ENCODE measurements at places on chromosomes 3 and 15.

DNA sequence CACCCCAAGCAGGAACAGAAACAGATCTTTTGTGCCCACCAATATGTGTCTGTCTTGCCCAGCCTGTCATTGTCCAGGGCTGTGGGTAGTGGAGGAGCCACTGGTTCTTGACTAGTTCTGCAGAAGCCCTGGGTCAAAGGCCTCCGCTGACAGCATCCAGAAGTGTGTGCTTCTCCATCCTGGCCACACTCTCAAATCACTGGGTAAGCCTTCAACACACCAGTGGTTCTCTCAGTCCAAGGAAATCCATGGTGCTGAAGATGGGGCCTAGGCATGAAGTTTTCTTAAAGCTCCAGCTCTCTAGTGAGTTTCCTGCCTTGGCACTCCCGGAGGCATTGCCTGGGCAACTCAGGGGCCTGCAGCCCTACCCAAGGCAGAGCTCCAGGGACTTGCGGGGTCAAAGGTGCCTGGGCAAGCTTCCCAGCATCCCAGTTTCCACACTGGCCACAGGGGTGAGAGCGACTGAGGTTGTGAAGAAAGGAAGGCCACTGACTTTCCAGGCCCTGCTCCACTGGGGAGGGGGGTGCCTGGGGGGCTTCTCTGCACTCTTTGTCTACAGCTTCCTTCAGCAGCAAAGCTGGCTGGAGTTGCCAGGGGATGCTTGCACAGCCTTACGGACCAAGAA is 37.9 kb upstream of the RPL32 start:
- DNase-seq: no peak

DNA sequence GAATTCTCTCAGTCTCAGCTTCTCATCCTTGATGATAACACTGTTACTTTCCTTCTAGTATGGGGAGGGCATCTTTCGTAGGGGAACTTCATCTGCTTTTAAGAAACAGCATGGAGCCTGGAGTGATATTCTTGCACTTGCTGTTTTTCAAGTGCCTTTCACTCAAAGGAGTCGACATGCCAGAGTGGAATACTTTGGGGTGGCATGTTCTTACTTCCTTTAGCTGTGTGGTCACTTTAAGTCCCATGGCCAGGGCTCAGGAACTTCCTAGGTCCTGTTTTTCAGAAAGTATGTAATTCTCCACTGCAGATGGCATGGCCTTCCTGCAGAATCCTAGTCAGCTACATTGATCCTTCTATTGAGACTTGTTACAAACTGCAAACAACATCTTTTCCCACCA is 28.1 kb upstream of the CDCP1 start:
- DNase-seq: no peak

DNA sequence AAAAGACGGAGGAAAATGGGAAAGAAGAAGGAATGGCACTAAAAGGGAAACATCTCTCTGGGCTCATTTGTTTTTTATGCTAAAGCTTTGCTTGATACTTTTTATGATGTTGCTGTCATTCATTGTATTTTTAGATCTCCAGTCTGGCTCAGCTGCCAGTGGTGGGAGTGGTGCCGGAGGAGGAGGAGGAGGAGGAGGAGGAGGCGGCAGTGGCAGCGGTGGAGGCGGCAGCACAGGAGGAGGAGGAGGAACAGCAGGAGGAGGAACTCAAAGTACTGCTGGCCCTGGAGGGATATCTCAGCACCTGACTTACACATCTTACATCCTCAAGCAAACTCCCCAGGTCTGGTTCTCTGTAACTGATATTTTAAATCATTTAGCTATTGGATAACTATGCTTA is 49.6 kb downstream of the MAP6D1 start:
- no peak for DNase-seq

DNA sequence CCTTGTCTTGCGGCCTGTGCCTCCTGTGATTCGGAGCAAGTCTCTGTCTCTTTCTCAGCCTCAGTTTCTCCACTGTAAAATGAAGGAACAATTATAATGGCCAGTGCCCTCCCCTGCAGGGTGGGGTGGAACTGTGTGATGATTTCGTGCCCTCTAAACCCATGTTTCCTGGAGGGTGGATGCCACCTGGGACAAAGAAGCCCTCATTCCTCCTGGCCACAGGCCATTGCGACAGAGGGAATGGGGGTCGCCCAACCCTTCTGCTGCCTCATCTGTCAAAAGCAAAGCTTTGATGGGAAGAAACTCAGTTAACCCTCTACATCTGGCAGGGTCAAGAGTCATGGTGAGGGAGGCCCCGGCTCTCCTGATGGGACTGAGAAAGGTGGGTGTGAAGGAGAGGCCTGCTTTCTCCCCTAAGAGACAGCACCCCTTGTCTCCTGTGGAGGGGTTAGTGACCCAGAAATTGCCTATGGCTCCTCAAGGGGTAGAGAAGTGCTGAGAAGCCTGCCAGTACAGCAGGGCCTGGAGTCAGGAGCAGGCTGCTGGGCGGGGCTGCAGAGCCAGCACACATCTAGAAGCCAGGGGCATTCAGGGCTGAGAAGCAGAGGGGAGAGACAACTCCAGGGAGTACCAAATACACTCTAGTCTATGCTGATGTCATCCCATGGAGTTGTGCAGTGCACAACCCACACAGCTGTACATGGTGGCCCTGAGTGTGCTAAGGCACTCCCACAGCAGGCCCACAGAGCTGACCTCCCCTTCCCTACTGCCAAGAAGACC is 61.0 kb downstream of the PLXNA1 start:
- no peak for DNase-seq

DNA sequence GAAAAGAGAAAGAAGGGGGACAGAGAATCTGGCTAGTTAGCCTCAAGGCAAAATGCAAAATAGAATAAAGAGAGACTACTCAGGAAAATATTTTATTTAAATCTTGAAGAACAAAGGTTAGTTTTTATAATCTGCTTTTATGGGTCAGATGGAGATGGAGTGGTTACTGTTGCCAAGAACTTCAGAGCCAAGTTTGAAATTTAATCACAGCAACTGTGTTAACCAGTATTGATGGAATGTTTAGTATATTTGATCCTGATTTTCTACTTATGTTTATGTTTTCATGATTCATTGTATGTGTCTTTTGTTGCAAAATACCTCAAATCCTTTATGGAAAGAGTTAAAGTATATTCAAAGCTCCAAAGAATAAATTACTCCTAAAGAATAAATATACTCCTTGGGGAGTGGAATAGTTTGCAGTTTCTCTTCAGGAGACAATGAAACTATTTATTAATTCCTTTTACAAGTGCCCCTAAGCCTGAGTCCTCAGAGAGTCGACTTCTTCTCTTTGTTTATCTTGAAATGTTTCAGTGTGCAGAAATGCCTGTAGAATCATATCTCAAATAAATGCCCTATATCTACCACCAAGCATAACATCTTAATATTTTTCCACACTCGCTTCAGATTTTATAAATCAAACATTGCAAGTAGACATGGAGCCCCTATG is 60.9 kb upstream of the THSD4 start:
- no peak for DNase-seq

GRCh38 chr3:132488151-132488550 is 70.8 kb downstream of the DNAJC13 start:
- DNase-seq: no peak

DNA sequence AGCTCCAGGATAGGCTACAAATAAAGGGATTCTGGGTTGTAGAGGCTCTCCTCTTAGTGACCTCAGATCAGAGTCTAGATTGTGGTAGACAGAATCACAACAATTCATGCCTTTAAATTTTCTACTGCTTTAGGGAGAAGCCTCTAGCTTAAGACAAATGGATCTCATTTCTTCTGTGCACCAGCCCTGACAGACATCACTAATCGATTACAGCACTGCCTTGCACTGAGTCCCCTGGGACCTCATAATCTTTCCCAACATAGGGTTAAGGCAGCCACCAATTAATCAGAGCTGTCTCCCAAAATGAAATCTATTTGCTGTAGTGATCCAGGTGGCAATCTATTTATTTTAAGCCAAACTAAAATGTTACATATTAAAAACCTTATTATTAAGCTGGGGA is 436.5 kb upstream of the WNT5A start:
- no peak for DNase-seq

DNA sequence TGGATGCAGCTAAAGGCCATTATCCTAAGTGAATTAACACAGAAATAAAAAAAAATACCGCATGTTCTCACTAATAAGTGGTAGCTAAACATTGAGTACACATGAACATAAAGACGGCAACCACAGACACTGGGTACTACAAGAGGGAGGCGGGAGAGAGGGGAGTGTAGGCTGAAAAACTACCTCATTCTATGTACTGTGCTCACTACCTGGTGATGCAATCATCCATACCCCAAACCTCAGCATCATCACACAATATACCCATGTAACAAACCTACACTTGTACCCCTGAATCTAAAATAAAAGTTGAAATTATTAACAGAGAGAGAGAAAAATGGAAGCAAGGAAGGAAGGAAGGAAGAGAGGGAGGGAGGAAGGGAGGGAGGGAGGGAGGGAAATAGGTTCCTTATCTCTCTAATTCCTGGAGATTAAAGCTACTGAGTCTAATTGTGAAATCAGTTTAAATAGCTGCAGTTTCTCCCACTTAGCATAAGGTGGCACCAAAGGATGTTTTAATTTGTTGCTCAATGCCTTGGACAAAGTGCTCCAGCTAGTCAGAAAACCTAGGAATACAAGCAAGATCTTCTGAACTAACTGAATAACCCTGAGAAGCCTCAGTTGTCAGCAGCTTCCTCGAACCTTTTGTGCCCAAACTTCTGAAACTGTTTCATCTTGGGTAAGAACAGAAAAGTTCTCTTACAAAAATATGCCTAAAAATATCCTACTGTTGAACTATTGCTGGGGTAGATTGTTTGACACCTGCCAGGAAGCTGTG is 79.4 kb upstream of the ATP11B start:
- no peak for DNase-seq

GRCh38 chr3:69339760-69340159 is 46.1 kb downstream of the FRMD4B start:
- DNase-seq: no peak

DNA sequence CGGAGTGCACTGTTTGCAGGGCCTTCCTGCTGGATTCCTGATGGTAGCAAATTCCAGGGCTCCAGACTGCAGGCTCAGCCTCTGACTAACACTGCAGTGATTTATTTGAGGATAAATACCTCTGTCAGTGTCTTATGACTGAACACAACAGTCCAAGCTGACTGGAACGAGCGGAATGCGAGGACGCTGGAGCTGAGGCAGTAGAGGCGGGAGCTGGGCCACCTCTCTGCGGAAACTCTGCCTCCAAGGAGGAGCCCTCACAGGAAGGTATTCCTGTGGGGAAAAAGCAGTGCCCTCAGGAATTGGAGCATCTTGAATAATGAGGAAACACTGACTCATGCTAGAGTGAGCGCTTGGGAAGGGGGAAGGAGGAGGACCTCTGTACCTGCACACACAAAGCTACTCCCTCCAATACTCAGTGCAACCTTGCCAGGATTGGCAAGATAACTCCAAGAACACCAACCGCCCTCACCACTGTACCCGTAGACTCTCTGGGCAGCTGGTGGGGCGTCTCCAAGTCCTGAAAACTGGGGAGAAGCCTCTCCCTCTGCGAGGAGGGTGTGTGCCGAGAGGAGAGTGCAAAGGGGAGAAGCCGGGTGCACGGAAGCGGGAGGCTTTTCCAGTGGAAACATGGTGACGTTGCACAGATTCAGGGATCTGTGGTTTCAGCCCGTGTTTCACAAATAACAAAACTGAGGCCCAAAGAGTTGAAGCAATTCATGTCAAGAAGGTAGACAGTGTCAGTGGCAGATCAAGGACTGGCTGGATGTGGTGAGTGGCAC is 43.0 kb downstream of the VGLL4 start:
- no peak for DNase-seq

GRCh38 chr3:125331243-125331642 is 43.9 kb downstream of the ZNF148 start:
- DNase-seq: no peak

- no peak for DNase-seq
Measured at GRCh38 chr3:47012342-47013230, 33.1 kb downstream of the NBEAL2 start.

- DNase-seq: no peak
Measured at GRCh38 chr15:92056875-92057274, 203.4 kb downstream of the SLCO3A1 start.

GRCh38 chr3:137471130-137471529 is 293.0 kb upstream of the SOX14 start:
- no peak for DNase-seq

GRCh38 chr3:126128504-126129397 is 44.8 kb upstream of the SLC41A3 start:
- DNase-seq: no peak

GRCh38 chr15:43212299-43212698 is 8.5 kb downstream of the EPB42 start:
- no peak for DNase-seq

GRCh38 chr3:195853996-195854395 is 42.3 kb upstream of the MUC4 start:
- no peak for DNase-seq

All from CD4-positive, alpha-beta T cell treated with Interleukin-6 for 4 hours (primary cell).